ENCODE measurements at places on chromosomes 2 and 18.

DNA sequence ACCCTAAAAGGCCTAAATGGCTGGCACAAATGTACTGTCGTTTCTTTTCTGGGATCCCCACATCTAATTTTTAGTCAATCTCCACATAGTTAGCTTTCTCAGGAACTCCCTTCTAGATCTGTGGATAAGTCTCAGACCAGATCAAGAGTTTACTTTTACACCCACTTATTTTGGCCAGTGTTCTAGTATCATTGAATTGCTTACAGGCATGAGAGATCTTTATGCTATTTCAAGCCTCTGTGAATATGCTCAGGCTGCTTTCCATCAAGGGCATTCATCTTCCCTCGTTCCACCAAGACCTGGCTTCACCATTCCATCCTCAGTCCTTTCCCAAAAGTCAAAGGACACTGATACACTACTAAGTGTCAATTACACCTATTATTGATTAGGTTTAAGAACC is 27.8 kb upstream of the SCN1A start:
- DNase-seq = no peak

GRCh38 chr2:55401124-55401523 is 18.5 kb downstream of the CCDC88A start:
- no peak for DNase-seq

DNA sequence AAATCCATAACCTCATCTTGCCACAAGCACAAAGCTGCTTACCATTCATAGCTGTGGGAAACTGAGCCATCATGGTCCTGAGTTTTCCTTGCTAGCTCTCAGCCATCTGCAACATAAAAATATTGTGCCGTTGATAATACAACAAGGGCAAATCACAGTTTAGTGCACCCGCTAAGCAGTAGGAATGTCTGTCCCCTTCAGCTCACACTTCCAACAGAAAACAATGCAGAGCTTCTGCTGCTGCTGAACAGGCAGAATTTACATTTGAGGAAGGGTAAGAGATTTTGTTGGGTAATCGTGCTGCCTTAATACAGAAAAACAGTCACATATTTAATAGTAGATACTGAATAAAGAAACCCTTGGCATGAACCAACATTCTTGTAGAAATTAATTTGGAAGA is 32.3 kb downstream of the ITSN2 start:
- DNase-seq = no peak

- no peak for DNase-seq
These were observed 15.0 kb upstream of the CTDP1 start for GRCh38 chr18:79664525-79665125.

DNA sequence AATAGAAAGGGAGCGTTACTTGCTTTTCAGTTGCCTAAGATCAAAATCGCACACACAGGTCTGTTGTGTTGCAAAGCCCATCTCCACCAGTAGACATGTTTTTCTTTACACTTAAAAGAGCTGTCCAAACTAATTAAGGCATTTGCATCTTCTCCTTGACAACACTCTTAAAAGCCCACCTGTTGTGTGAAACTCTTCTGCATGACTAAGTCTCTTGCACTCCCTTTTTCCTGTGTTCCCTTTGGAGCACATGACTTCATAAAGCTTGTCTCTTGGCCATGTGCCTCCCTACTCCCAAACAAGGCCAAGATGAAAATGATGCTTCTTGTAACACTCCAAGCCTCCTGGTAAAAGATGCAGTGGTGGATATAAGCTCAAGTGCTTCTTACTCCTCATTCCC is 26.1 kb downstream of the PID1 start:
- no peak for DNase-seq

DNA sequence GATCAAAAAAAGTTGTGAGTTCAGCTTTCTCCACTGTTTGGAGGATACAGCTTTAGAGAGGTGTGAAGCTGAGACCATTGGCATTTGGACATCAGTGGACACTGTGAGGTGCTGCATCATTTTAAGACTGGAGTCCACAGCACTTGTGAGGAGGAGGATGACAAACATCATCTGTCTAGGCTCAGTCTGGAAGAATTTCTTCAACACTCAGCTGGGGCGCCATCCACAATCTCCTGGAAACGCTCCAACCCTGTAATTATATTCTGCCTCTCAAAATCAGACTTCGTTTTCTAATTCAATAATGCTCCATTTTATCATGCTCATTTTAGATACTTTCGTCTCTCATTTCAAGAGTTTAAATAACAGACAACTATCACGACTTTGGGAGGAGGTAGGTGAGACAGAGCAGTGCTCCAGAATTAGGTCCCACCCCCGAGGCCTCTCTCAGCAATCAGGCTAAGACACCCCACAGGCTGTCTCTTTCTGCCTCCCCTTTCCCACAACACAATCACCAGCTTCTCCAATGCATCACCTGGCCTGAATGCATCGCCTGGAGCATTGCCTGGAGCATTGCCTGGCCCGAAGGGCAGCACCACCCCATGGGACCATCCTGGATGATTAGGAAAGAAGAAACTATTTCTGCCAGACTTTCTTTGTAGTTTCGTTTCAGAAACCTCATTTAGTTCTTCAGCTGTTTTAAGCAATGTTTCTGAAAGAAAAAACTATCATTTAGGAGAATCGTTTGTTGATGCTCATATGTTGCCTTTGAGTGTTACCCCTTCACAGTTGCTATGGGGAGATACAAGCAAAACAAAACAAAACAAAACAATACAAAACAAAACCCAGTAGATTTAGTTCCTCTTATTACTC is 37.0 kb upstream of the DPP10 start:
- no peak for DNase-seq

All from stimulated activated CD4-positive, alpha-beta T cell treated with anti-CD3 and anti-CD28 coated beads, Interleukin-12 subunit alpha, Interleukin-12 subunit beta, amount 100 ng/mL, for 24 hours (primary cell).